RPMI7951 (cell line): ENCODE measurements at places on chromosomes 4 and X. TPM values are rescaled to one million over a fixed set of nuclear protein-coding genes. Genes with fewer than 3 reads are reported as not detected.

DNA sequence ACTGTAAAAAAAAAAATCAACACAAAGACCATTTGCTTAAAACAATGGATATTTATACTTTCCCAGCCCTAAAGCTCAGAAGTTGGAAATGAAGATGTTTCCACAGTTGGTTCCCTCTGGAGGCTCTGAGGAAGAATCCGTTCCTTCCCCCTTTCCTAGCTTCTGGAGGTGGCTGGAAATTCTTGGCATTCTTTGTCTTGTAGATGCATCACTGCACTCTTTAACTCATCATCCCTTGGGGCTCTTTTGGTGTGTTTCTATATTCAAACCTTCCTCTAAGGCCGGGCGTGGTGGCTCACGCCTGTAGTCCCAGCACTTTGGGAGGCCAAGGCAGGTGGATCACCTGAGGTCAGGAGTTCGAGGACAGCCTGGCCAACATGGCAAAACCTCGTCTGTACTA, 78.7 kb downstream of the VCX3A start:
- no peak for DNase-seq

- DNase-seq: no peak
These were observed 4.0 kb upstream of the KCNIP4 start for GRCh38 chr4:21952549-21952948.

GRCh38 chr4:76213415-76214176, at the start of gene SCARB2:
TSS of gene SCARB2 (minus strand) at chr4:76213824. CDS start at chr4:76213543, 281 bp downstream.
- DNase-seq: peak; percentile 86

- no peak for DNase-seq
These were observed 13.0 kb downstream of the RAP2C start for GRCh38 chrX:132206259-132206658.

GRCh38 chrX:141760761-141761160, 62.2 kb upstream of the SPANXD start:
- peak; percentile 47 for DNase-seq

GRCh38 chr4:150141756-150142155, 63.5 kb downstream of the DCLK2 start:
- DNase-seq: no peak

- DNase-seq: no peak
These were observed 37.4 kb upstream of the IL1RAPL1 start for GRCh38 chrX:28549838-28550237.

DNA sequence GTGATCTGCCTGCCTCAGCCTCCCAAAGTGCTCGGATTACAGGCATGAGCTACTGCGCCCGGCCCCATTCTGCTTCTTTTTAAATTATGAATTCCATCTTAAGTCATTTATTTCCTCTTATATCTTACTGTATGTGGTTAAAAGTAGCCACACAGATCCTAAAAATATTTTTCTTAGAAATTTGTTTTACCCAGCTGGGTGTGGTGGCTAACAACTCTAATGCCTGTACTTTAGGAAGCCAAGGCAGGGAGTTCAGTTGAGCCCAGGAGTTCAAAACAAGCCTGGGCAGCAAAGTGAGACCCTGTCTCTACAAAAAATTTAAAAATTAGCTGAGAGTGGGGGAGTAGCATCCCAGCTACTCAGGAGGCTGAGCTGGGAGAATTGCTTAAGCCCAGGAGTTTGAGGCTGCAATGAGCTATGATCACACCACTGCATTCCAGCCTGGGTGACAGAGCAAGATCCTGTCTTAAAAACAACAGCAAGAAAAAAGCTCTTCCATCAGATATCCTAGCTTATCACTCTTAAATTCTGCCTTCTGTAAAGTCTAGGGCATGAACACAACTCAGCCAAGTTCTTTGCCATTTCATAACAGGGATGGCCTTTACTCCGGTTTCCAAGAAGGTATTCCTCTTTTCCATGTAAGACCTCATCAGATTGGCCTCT, 15.1 kb upstream of the AFF1 start:
- no peak for DNase-seq

- DNase-seq: no peak
These were observed 112.4 kb upstream of the SPRY1 start for GRCh38 chr4:123284168-123284567.

GRCh38 chr4:156638334-156638733, 333.3 kb downstream of the PDGFC start:
- peak; percentile 31 for DNase-seq

GRCh38 chr4:140497747-140498636, at the start of gene MGAT4D:
TSS of gene MGAT4D (minus strand) at chr4:140498293. CDS start at chr4:140498222, 71 bp downstream.
- no peak for DNase-seq

DNA sequence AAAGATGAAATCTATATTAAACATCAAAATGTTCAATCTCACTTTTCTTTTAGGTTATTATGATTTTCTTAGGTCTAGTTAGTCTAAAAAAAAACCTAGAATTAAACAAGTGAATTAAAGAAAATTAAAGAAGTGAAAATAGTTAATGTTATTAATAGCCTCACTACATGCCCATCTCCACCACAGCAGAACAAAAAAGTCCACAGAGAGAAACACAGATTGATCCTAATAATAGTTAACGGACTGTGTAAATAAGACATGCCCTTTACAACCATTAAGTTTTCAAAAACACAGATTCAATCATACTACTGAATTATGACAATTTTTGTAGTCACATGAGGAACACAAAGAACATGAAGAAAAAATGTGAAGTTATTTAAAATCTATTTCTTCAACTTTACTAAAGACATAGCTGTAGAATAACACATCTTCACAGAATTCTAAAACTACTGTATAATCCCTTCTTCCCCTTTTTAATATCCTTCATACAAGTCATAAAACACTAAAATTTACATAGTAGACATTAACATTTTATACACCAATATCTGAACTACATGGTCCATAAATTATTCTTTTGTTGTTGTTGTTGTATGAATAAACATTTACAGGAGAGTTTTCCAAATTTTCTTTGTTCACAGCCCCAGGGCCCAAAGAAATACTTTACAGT, 15.3 kb downstream of the HELQ start:
- no peak for DNase-seq

DNA sequence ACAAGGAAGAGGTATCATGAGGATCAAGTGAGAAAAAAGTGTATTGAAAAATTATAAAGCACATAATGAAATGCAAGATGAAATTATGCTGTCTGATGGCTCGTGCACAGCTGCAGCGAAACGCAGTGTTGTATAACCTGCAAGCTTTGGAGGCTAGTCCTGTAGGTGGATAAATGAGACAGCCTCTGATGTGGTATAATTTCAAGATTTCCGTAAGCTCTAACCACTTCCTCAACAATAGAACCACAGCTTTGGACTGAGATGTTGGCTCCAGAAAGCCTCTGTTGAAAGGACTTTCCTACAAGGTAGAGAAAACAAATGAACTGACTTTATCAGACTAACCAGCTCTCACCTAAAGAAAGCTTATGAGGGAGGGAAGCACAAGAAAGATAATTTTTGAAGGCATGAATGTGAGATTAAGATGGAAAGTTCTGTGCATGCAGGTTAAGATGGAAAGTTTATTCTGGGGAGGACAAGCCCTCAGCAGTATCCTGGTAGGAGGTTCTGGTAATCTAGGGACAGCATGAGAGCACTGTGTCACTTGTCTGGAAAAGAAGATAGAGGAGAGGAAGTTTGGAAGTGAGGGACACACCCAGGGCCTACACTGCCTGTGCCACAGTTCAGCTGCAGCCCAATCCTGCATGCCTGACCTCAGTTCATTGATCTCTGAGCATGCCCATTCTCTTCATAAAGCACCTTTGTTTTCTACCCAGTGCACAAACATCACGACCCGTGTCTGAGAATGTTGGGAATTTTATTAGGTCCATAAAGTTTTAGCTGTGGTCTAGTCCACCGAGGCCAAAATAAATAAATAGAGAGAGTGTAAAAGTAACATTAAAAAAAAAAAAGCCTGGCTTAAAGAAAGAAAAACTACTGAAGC, 161.5 kb upstream of the SFRP2 start:
- DNase-seq: peak; percentile 23

DNA sequence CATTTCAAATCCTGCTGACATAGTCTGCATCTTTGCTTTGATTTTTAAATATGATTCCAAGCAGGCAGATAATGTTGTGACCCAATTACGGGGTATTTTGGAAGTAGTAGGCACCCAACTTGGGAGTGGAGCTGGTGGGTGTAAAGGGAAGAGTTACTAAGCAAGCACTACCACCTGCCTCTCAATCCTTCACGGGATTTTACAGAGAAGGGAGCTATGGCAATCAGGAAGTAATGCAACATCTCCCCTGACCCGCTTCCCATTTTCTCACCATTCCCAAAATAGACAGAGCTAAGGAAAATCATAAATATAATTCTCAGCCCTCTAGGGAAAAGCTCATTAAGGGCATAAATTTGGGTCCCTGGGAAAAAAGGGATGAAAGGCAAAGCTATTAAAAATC, 9.2 kb downstream of the APBB2 start:
- no peak for DNase-seq

GRCh38 chr4:18041114-18041513, 19.6 kb upstream of the LCORL start:
- no peak for DNase-seq

- peak; percentile 9 for DNase-seq
These were observed 17.5 kb downstream of the PRSS12 start for GRCh38 chr4:118335324-118335723.

The NLGN3 gene
- total RNA-seq: under 0.01 and 0.10 TPM in 2 replicates

The CNGA1 gene
- not detected in 2 replicates for total RNA-seq

The SPIN2A gene
- 0.20 and 0.48 TPM in 2 replicates for total RNA-seq

The ZNF711 gene
- 0.12 TPM in 1 of 2 replicates, not detected in the other for total RNA-seq

The EDNRA gene
- 0.36 and 0.39 TPM in 2 replicates for total RNA-seq

The CCDC149 gene
- total RNA-seq: 4.1 and 4.3 TPM in 2 replicates
